ENCODE measurements at places on chromosomes 6 and 20. TPM values are rescaled to one million over a fixed set of nuclear protein-coding genes. Genes with fewer than 3 reads are reported as not detected.
A peak's percentile ranks its signal among the peaks of the same experiment; 100 is the strongest.

DNA sequence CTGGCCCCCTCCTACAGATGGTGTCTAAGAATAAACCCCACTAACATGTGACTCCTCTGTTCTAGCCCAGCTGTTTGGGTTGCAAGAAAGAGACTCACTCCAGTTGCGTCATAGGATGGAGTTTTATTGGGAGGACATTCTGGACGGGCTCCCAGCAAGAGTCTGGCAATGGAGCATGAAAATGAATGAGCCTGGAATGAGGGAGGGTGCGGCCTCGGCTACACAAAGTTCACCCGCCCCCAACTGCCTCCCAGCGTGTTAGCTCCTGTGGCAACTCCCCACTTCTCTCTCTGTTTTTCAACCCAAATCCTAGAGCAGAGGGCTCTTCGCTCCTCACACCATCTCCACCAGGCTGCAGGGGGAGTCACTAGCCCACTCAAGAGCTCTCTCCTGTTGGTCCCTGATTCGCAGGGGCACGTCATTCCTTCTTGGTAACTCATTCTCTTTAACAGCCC, 5.1 kb upstream of the ADAM33 start:
- peaks cover 12% of the 10 kb centered on the region for H3K4me1 ChIP-seq
- H3K27me3 ChIP-seq, result peaks cover 8% of the 10 kb centered on the region
- H3K36me3 ChIP-seq, result no peaks in the 10 kb centered on the region
- H3K4me3 ChIP-seq, result no peak overlapping the region
- peak; percentile 88 for DNase-seq

DNA sequence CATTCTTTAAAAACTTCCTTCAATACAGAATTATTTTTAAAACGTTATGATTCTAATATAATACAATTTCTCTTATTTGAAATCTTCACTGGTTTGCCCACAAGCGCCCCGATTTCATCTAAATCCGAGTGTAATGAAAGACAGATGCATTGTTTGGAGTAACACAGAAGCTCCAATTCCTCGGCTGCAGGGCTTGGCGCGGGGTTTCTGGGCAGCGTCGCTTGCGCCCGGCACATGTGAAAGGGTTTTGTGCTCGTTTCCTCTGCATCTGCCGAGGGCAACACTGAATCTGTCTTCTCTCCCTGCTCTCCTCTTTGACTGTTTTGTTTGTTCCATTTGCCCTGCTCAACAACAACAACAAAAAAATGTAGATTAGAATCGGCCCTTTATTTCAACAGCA, 248.6 kb upstream of the QKI start:
- no peak for DNase-seq
- H3K27me3 ChIP-seq, result no peaks in the 10 kb centered on the region

GRCh38 chr6:167143041-167143440, 14.7 kb downstream of the GPR31 start:
- H3K27me3 ChIP-seq, result peaks cover 14% of the 10 kb centered on the region
- no peaks in the 10 kb centered on the region for H3K4me1 ChIP-seq
- DNase-seq, result no peak
- no peak overlapping the region for H3K27ac ChIP-seq
- no peaks in the 10 kb centered on the region for H3K36me3 ChIP-seq

The NKAIN4 gene
- total RNA-seq, result not detected

GRCh38 chr6:24668997-24669361, 2.1 kb downstream of the ACOT13 start:
- no peak for DNase-seq
- H3K4me3 ChIP-seq, result peak overlapping the region; percentile 94
- peaks cover 33% of the 10 kb centered on the region for H3K4me1 ChIP-seq
- no peaks in the 10 kb centered on the region for H3K27me3 ChIP-seq

GRCh38 chr6:154350293-154350692, 6.3 kb downstream of the IPCEF1 start:
- no peaks in the 10 kb centered on the region for H3K27me3 ChIP-seq

The CSTF1 gene
- 16.7 TPM for total RNA-seq

GRCh38 chr20:56797023-56797422, 167.9 kb downstream of the TFAP2C start:
- no peaks in the 10 kb centered on the region for H3K4me1 ChIP-seq
- H3K36me3 ChIP-seq, result no peaks in the 10 kb centered on the region
- no peaks in the 10 kb centered on the region for H3K27me3 ChIP-seq
- H3K27ac ChIP-seq, result no peak overlapping the region
- no peak overlapping the region for H3K4me3 ChIP-seq

- H3K4me1 ChIP-seq, result peaks cover 27% of the 10 kb centered on the region
- H3K27ac ChIP-seq, result peak overlapping the region; percentile 82
- no peak for DNase-seq
- H3K27me3 ChIP-seq, result no peaks in the 10 kb centered on the region
Measured at GRCh38 chr6:79544299-79544927, 7.2 kb upstream of the LCA5 start.

GRCh38 chr6:106520711-106521401, 108.4 kb downstream of the RTN4IP1 start:
- H3K36me3 ChIP-seq, result no peaks in the 10 kb centered on the region
- no peak overlapping the region for H3K4me3 ChIP-seq
- H3K4me1 ChIP-seq, result no peaks in the 10 kb centered on the region
- no peak overlapping the region for H3K27ac ChIP-seq
- DNase-seq, result no peak

DNA sequence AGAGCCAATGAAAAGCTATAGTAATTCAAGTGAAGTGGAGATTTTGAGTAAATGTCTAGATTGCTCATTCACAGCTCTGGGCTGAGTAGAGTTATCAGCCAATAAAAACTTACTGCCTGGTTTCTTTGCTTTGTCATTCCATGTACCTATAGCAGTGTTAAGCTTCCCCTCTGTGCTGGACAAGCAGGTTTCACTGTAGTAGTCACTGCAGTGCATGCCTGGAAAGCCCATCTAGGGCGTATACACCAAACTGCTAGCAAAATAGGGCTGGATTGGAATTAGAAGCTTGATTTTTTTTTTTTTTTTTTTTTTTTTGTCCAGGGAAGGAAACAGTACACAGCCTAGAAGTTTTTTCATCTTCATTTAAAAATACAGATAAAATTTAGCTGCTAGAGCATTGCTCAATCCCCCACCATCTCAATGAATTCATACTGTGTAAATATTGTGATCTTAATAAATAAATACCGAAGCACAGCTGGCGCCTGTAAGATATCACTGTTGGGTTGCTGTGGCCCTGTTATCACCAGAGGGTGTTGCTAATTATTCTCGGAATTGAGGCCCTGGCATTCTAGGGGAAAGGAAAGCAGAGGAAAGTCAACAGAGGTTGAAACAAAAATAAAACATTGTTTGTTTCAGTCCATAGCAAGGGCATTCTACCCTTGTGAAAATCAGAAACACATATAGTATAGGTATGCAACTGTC, 968.5 kb upstream of the GJE1 start:
- no peaks in the 10 kb centered on the region for H3K36me3 ChIP-seq
- no peaks in the 10 kb centered on the region for H3K4me1 ChIP-seq
- H3K27me3 ChIP-seq, result no peaks in the 10 kb centered on the region

GRCh38 chr6:100479179-100480035, 14.7 kb upstream of the SIM1 start:
- H3K27ac ChIP-seq, result no peak overlapping the region
- H3K36me3 ChIP-seq, result no peaks in the 10 kb centered on the region
- H3K4me3 ChIP-seq, result no peak overlapping the region
- H3K4me1 ChIP-seq, result no peaks in the 10 kb centered on the region
- no peaks in the 10 kb centered on the region for H3K27me3 ChIP-seq

GRCh38 chr6:2853769-2854395, 12.2 kb upstream of the SERPINB1 start:
- H3K27me3 ChIP-seq, result no peaks in the 10 kb centered on the region
- H3K36me3 ChIP-seq, result no peaks in the 10 kb centered on the region
- H3K27ac ChIP-seq, result peak overlapping the region; percentile 75
- peaks cover 10% of the 10 kb centered on the region for H3K4me1 ChIP-seq
- no peak for DNase-seq
- H3K4me3 ChIP-seq, result peak overlapping the region; percentile 62

GRCh38 chr20:52349806-52350205, 158.2 kb upstream of the ZFP64 start:
- no peak for DNase-seq
- H3K4me1 ChIP-seq, result no peaks in the 10 kb centered on the region
- H3K36me3 ChIP-seq, result no peaks in the 10 kb centered on the region
- no peaks in the 10 kb centered on the region for H3K27me3 ChIP-seq
- no peak overlapping the region for H3K4me3 ChIP-seq
- no peak overlapping the region for H3K27ac ChIP-seq

The SIRPB1 gene
- total RNA-seq, result 1.2 TPM

DNA sequence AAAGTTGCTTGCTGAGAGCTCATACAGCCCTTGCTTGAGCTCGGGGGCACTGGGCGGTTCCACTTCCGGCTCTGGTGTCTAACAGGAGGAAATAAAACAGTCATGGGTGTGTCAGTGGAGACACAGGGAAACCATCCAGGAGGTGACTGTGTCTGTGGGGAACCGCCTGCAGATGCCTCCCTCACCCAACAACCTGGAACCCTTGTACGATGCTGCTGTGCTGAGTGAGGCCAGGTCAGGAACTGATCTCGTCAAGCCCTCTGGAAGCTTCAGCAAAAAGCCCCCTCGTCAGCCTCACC, 15.5 kb downstream of the TXNDC5 start:
- H3K27ac ChIP-seq, result no peak overlapping the region
- no peak overlapping the region for H3K4me3 ChIP-seq
- peaks cover 96% of the 10 kb centered on the region for H3K36me3 ChIP-seq
- DNase-seq, result no peak
- H3K4me1 ChIP-seq, result peaks cover 5% of the 10 kb centered on the region
- H3K27me3 ChIP-seq, result no peaks in the 10 kb centered on the region

DNA sequence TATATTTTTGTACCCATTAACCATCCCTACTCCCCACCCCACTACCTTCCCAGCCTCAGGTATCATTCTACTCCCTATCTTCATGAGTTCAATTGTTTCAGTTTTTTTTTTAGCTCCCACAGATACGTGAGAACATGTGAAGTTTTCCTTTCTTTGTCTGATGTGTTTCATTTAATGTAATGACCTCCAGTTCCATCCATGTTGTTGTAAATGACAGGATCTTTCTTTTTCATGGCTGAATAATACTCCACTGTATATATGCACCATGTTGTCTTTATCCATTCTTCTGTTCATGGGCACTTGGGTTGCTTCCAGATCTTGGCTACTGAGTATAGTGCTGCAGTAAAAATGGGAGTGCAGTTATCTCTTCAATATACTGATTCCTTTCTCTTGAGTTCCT, 63.5 kb downstream of the MYO6 start:
- H3K4me1 ChIP-seq, result no peaks in the 10 kb centered on the region
- H3K36me3 ChIP-seq, result no peaks in the 10 kb centered on the region
- H3K4me3 ChIP-seq, result no peak overlapping the region
- H3K27ac ChIP-seq, result no peak overlapping the region

DNA sequence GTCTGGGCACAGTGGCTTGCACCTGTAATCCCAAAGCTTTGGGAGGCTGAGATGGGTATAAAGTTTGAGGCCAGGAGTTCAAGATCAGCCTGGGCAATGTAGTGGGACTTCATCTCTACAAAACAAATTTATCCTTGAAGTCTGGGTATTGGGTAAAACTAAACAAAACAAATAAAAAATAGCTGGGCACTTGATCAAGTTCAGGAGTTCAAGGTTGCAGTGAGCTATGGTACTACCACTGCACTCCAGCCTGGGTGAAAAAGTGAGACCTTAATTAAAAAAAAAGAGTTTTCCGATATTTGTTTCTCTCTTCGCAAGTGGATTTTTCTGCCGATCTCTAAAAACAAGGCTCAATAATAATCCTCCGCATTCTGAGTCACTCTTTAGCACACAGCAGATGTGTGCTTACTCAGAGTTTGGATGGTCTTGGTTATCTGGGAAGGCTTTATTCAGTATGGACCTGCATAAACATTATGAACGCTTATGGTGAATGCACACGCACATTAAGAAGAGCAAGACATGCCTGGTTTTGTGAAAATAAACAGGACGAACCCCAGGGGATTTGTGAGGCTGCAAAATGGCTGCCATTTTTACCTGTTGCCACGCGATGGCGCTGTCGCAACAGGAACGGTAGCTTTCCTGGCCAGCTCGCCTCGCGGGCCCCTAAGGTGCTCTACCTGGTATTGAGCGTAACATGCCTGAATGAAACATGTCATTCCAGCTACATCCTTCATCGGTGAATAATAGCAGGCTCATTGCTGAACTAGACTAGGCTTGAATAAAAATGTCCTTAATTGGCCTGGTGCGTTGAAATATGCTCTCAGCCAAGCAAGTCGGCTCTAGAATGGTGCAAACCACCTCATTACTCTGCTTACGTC, 6.0 kb downstream of the OPN5 start:
- peak; percentile 35 for DNase-seq
- H3K4me1 ChIP-seq, result no peaks in the 10 kb centered on the region
- H3K36me3 ChIP-seq, result no peaks in the 10 kb centered on the region
- no peaks in the 10 kb centered on the region for H3K27me3 ChIP-seq
- H3K27ac ChIP-seq, result no peak overlapping the region

The CRIP3 gene
- total RNA-seq, result 0.47 TPM

- no peak for DNase-seq
- H3K27ac ChIP-seq, result no peak overlapping the region
- H3K4me3 ChIP-seq, result no peak overlapping the region
- H3K36me3 ChIP-seq, result no peaks in the 10 kb centered on the region
- H3K4me1 ChIP-seq, result peaks cover under 1% of the 10 kb centered on the region
Measured at GRCh38 chr6:151911401-151911800, 103.9 kb downstream of the ESR1 start.

The TRIM15 gene
- not detected for total RNA-seq

Data from psoas muscle (tissue), 8 donors.